CMK (cell line): ENCODE measurements at places on chromosomes 5 and 9.

GRCh38 chr9:94920420-94921091 is 194.1 kb downstream of the AOPEP start:
- no peak for DNase-seq

DNA sequence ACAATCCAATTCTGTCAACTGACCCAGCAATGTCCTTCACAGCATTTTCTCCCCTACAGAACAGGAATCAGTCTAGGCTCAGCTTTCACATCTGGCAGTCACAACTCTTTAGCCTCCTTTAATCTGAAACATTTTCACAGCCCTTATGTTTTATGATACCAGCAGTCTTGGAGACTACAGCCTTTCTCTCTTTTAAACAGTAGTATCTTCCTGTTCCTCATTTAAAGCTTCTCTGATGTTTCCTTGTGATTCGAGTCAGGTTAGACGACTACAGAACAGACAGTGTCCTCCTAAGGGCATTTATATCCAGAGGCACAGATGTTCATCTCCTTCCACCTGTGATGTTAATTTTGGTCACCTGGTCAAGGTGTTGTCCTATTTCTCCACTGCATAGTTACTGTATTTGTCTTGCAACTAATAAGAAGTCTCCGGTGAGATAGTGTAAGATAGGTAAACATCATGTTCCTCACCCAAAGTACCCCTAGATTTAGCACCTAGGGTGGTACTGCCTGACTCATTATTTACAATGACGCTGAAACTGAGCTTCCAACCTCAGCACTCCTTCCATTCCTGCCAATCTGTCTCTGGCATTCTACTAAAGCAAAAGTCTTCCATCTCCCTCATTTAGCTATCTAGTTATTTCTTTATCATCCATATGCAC is 20.7 kb downstream of the TTC39B start:
- no peak for DNase-seq

DNA sequence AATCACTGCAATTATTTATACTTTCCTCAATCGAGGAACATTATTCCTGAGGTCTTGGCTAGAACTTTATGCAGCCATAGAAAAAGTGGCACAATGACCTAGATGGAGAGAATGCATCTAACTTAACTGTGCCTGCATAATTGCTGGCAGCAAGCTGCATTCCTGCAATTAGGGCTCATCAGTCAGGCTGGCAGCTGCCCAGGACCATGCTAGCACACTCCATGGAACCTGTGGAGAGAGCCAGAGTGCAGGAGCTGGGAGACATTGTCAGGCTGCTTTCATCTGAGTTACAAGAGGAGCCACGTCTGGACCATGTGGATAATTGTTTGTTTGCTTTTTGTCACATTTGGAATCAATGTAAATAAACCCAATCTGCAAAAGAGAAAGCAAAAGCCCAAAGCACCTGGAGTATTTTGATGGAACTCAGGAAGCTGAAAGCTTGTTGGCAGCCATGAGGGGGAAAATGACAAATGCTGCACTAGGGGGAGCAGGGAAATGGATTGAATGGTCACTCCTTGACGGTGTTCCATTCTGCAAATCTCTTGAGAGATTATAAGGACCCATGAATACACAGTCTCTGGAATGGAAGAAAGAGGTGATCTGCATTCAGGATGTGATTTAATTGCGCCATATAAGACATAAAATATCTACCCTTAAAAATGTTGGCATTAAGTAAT is 839.9 kb downstream of the MAT2B start:
- DNase-seq: no peak

DNA sequence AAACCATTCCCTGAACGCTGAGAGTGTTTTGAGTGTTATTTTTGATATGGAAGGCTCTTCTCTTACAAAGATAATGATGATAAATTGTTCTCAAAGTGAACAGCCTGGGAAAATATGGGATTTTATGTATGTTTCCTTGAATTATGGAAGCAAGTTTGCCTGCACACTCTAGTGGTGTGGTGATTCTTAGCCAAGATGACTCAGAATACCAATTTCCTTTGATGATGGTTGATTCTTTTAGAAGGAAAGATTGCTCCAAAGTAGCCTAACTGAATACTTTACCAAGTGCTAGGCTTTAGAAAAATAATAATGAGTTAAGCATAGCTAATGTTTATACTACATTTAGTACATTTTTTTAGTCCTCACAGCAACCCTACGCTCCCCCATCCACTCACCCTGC is 243.4 kb downstream of the EBF1 start:
- no peak for DNase-seq

DNA sequence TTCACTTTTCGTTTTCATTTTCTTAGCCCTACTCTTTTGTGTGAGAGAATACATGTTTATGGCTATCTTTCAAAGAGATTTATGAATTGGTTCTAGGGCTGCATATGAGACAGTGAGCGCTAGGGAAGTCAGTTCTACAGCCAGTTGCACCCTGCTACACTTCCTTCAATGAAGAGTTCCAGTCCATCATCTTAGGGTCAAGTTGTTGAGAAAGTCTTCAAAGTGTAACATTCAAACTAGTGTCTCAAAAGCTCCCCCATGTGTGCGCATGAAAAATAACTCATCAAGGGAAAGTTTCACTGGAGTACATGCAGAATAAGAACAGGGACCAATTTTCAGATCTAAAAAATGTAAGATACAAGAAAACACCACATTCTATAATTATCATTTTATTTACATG is 317.2 kb downstream of the DEPDC1B start:
- no peak for DNase-seq

DNA sequence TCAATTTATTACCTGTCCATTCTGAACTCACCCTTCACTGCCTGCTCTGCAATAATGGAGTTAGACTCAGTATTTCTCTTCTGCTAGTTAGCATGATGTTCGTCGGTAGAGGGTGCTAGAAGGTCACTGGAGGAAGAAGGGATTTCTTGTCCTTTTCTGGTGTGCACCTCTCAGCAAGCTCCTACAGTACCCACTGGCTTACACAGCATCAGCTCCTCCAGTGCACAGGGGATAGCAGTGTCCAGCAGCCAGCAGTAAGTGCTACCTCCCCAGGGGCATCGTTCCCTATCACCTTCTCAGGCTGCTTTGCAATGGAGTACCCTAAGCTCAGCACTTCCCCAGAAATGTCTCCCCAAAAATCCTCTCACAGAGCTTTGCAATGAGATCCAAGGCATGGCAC is 45.9 kb upstream of the APC start:
- no peak for DNase-seq

- DNase-seq: no peak
These were observed 2.5 kb upstream of the TMEM174 start for GRCh38 chr5:73170522-73170921.

DNA sequence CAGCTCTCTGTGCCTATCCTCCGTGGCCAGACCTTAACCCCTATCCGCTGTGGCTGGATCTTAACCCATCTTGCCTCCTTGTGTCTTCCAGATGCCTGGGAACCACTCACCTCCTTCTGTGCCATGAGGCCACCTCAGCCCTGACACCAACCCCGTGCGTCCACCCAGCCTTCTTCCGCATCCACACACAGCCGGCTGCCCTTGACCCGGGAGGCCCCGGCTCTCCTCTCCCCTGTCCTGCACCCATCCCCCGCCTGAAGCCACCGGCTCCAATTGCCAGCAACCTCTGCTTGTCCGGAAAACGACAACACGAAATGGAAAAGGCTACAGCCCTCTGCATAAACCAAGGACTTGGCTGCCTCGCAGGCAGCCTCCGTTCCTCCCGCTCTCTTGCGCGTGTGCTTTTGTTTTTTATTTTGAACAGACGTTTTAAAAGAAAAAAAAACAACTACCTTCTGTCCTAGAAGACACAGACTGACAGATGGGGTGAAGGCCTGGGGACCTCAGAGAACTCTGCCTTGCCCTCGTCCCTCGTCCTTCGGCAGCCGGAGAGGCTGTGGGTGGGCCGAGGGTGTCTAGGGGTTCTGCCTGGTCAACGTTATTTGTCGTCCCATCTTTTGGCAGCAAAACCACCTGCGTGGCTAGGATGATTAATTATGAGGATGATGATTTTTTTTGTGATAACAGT is 32.5 kb upstream of the HMCN2 start:
- no peak for DNase-seq

DNA sequence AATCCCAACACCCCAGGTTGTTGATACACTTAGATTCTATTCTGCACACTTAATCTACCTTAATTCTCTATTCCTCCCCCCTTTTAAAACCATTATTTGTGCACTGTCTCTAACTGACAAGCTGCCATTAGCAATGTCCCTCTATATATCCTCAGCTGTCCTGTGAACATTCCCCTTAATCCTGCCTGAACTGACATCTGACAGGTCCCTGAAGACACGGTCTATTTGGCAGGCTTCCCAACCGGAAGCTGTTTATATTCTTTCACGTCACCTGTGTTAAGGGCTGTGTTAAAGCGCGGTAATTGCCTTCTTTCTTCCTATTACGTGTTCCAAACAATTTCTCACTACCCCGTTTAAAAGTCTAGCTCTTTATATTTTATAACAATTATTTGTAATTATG is 277.3 kb downstream of the CDH9 start:
- DNase-seq: no peak

DNA sequence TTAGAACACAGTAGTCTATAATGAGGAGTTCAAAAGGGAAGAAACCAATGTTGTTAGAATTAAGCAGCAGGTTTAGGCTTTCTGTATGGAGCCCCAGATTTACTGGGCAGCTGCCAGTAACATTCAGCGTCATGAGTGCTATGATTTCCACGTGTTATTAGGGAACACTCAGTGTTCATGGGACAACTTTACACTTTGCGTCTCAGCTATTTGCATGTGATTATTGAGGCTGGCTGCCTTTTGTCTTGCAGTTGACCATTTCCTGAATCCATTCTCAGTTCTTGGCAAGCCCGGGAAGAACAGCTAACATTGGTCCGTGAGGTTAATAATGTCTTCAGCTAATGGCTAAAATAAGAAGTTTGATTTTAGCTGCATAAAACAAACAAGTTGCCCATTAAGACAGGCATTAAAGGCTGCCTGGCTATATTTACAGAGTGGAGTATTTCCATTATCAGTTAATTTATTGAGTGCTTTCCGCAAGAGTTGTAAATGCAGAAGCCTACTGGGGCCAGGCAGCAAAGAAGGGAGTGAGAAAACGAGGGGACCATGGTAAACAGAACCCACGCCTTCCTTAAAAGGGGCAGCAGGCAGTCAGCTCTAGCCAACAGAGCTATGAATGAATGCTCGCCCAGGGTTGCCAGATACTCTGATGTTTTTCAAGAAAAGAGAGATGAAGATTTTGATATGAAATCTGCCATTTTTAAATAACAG is 120.9 kb downstream of the PIP5K1B start:
- DNase-seq: no peak

DNA sequence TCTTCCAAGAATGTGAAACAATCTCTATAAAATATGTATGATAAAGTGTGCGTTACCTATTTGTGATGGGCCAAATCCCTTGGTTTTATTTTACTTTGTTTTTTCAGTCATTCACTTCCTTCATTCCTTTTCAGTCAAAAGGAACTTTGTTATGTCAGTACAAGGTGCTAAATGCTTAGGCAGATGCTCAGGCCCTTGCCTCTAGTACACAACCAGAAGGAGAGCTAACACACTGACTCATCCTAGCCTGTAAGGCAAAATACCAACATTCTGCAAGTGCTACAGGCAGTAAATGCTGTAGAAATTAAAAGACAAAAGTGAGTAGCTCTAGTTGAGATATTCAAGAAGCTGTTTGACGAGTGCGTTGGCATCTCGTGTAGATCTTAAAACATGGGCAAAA is 49.4 kb downstream of the TRPM6 start:
- no peak for DNase-seq
